ENCODE measurements at places on chromosomes 5 and 9. TPM values are rescaled to one million over a fixed set of nuclear protein-coding genes. Genes with fewer than 3 reads are reported as not detected.
A peak's percentile ranks its signal among the peaks of the same experiment; 100 is the strongest.

DNA sequence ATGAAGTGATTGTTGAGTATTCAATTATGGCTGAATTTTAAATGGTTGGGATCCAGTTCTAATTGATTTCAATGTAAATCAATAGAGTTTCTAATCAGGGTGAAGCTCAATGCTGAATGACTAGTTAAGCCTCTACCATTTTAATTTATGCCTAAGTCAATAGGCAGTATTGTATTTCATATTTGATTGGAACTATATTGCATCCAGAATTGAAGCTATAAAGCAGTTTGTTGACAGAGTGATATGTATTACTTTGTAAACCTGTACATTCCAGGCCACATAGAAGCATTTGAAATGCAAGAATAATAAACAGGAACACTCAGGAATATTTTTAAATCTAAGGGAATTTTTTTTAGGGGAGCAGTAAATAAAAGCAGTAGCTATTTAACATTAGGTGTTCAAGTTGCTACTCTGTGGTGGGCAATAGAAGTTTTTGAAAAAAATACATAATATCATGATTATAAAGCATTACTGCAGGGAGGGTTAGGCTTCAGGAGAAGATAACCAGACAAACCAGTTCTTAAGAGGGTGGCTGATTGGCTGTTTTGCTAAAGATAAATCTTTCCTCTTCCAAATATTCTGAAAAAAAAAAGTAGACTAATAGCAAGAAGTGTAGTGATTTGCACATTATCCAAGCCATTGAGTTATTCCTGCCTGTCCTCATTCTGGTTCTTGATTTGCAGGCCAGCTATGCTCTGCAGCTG lies 492.0 kb upstream of the MEF2C start:
- DNase-seq = no peak

GRCh38 chr5:82523633-82524032 lies 245.5 kb upstream of the RPS23 start:
- DNase-seq = no peak

- no peak for DNase-seq
Observed at GRCh38 chr9:26301659-26302058, 590.9 kb downstream of the CAAP1 start.

- DNase-seq = no peak
Observed at GRCh38 chr5:145752947-145753346, 82.2 kb downstream of the PRELID2 start.

DNA sequence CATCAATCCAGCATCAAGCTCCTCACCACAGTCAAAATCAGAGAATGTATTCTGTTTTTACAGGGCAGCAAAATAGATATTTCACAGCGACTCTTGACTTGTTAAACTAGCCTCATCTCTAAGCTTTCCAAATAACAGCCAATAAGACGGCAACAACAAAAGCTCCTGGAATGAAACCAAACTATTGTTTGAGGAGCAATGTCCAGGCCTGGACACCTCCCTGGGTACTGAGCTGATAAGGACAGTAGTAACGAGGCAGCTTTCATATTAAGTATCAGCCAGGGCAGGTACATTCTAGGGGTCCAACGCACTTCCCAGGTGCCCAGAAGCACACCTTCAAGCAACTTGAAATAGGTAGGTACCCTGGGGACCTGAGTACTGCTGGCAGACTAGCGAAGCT lies 260.3 kb downstream of the ENC1 start:
- no peak for DNase-seq

DNA sequence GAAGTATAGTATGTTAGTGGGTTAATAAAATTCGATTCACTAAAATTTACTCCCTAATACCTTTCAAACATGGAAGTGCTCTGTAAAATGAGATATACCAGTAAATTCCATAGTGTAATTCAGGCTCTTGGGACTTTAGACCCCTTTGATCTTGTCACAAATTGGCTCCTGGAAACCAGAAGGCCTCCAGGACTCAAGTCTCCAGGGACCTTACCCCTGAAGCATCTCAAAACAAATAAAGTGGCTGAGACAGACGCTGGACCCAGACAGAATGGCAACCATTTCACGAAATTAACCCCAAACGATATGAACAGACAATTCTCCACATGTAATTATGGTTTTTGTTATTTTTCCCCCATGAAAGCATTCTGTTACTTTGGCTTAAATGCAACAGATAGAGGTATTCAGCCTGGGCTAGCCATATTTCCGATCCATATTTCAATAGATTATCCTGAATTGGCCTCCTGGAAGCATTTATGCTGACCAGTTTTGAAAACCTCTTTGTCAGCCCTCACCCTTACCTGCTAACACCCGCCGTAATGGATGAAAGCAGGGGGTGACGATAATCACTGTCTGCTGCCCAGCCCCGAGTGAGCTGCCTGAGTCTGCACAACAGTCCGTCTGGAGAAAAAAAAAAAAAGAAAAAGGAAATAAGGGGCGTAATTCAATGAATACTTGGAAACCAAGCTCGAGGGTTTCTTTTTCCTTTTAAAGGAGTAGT lies 34.1 kb upstream of the EFNA5 start:
- DNase-seq = no peak

DNA sequence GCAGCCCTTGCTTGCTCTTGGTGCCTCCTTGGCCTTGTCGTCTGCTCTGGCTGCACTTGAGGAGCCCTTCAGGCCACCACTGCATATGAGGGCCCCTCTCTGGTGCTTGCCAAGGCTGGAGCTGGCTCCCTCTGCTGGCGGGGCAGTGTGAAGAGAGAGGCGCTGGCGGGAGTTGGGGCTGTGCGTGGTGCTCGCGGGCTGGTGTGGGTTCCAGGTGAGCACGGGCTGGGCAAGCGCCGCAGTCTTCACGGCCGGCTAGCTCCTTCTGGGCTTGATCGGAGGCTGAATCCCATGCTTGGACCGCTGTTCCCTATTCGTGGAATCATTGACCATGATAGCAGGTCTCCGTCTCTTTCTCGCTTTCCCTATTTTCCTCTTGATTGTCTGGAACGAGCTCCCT lies 56.5 kb downstream of the XRCC4 start:
- peak; percentile 41 for DNase-seq

DNA sequence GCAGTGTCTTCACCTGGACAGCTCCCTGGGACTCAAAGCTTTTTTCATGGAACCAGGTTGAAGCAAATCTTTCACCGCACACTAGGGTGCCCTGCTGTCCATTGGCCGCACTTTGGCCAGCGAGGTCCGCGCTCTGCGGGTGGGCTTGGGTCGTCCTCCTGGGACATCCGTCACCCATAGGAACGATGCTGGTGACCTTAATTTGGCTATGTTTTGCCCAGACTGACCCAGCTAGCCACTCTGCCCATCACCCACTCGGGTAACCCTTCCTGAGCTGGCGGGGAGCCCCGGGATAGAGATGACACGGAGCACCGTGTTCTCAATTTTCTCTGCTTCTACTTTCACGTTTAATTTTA lies 25.9 kb downstream of the ZDHHC11B start:
- no peak for DNase-seq

DNA sequence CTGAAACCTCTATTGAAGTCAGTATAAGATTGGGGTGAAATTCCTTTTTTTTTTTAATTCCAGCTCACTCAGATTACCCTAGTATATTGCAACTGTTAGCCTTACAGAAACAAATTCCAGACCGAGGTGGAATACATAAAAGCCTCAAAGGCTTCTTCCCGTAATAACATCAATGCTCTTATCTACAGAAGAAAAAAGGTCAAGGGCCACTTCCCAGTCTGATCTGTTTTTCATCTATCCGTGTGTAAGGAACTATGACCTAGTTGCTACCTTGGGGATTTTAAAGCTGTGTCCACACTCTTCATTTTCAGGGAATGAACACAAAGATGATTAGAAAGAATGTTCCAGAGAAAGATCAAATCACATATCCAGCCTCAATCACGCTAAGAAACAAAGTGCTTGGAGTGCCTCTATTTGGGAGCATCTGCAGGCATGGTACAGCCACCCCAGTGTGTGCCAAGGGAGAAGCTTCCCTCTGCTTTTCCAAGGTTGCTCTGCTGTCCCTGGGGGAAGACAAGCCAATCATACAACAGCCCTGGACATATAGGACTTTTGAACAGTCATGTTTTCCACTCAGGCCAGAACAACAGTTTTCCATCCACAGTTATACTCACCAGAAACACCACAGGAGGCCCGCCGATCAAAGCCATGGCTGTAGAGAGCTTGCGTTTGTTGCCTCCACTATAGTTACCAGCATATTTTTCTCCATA lies 23.5 kb downstream of the NIPSNAP3B start:
- no peak for DNase-seq

- no peak for DNase-seq
Observed at GRCh38 chr5:137310051-137310730, 188.9 kb downstream of the SPOCK1 start.

DNA sequence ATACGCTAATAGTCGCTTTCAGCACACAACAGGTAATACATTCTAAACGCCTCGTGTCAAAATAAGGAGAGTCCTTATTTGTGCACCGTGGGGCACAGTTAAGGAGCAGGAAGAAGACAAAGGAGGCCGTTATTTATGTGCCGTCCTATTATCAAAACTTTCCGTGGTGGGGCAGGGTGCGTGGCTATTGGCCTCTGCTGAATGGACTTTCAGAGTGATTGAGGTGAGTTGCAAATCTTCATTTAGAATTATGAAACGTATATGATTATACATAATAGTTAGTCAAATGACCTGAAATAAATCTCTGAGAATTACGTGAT lies 833 bp downstream of the C5orf24 start:
- no peak for DNase-seq

DNA sequence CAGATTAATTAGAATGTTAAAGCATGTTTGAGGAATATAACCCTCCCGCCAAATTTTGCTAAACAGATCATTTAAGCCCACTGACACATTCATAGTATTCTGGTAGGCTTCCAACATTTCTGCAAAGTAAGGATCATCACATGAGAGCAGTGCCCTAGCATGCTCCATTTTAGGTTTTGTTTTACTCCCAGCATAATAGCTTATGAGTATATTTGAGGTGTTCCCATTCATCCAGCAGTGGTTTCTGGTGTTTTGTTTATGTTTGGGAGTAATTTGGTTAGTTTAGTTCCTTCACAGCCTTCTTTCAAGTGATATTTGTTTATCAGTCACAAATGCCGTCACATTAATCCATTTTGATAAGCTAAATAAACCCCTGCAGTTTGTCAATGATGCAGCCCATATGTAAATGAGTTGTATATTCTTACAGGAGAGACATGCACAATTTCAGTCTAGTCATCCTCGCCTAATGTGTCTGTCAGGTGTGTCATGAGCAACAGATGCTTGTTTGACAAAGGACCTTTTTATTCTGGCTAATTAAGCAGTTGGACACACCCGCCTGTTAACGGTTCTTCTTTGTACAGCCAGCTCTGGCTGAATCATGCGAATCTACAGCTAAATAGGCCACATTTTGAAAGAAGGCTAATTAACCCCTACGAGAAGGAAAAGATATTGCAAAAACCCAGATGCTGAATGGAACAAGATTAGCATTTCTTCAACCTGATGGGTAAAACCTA lies 124.4 kb downstream of the RFX3 start:
- DNase-seq = no peak

DNA sequence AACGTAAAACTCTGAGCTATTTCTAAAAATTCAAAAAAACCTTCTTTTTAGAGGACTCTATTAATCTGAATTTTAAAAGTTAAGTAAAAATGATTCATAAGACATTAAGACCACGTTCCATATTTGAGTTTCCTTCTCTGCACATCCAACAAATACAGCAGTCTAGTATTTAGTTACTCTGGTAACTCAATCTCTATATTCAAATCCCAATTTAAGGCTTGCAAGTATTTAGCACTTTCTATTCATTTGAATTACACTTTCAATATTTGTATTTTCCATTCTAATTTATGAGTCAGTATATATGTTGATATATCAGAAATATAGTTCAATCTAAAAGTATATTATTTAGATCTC lies 17.7 kb downstream of the RFX3 start:
- no peak for DNase-seq

- DNase-seq = no peak
Observed at GRCh38 chr5:152592416-152592815, 187.3 kb upstream of the NMUR2 start.

GRCh38 chr5:139368613-139369012 lies 14.5 kb downstream of the SLC23A1 start:
- DNase-seq = no peak

DNA sequence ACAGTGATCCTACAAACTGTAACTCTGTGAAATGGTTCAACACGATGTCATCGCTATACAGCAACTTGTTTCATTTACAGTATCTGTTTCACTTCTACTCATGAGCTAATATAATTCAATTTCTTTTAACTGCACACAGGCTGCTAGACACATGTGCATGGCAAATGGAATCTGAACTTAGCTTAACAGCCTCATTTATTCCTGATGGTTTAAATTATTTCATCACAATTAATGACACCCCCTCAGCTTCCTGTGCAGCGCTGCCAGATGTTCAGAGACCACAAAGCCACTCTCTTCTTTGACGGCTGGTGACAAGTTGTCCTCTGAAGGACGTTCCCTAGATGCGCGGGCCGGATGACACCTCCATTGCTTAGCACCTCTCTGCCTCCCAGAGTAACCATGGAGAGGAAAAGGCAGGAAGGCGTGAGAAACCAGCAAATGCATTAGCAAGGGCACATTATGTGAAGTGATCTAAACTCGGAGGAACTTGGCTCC lies 191.1 kb downstream of the BNC2 start:
- no peak for DNase-seq

DNA sequence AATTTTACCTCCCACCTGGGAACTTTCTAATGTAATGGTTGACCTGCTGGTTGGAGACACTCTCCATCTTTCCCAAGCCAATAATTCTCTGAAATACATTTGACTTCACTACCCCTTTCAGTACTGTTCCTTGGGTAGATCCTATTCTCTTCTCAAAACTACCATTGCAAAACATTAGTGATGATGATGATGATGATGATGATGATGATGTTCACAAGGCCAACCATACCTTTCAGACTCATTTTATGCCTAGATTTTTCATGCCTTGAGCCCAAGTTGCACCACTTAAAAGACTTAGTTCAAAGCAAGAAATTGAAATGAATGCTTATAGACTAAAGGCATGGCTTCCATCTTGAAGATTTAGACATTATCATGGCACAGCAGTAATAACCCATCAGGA lies 1141.1 kb upstream of the DMAC1 start:
- no peak for DNase-seq

- no peak for DNase-seq
Observed at GRCh38 chr9:12930906-12931305, 156.1 kb downstream of the LURAP1L start.

The TAS2R1 gene
- not detected for total RNA-seq

The CYSRT1 gene
- total RNA-seq = 1.4 TPM

The NPR2 gene
- 23.4 TPM for total RNA-seq

The SV2C gene
- not detected for total RNA-seq

The CCDC180 gene
- 5.6 TPM for total RNA-seq

The QRFP gene
- total RNA-seq = not detected

The ESM1 gene
- total RNA-seq = not detected

The EFNA5 gene
- total RNA-seq = 81.7 TPM

The DOK3 gene
- total RNA-seq = 2.1 TPM

The SLC6A19 gene
- total RNA-seq = 0.09 TPM

The SPATA31E1 gene
- total RNA-seq = not detected

The APBA1 gene
- 0.38 TPM for total RNA-seq

The LHX2 gene
- 0.20 TPM for total RNA-seq
